Stimulated activated CD4-positive, alpha-beta T cell treated with anti-CD3 and anti-CD28 coated beads, Interleukin-15, amount 100 ng/mL, for 1 hour (primary cell): ENCODE measurements at places on chromosomes 3 and 15.

GRCh38 chr3:185797108-185797881 is 27.5 kb downstream of the IGF2BP2 start:
- DNase-seq = no peak

- peak; percentile 69 for DNase-seq
Measured at GRCh38 chr3:128845778-128846485, 33.5 kb upstream of the ACAD9 start.

DNA sequence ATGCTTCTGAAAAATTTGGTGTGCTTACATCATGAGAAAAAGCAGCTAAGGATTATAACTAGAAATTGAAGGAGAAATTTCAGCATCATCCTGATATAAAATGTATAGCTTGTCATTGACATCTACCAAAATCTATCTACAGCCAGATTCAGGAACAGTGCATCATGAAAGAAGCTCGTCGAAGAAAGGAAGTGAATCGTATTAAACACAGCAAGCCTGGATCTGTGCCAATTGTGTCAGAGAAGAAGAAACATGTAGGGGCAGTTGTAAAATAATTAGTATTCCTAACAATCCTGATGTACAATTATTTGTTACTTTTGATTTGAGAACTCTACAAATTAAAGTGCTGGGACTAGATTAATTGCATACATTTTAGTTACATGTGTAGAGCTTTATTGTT is 37.2 kb downstream of the AP4E1 start:
- no peak for DNase-seq

DNA sequence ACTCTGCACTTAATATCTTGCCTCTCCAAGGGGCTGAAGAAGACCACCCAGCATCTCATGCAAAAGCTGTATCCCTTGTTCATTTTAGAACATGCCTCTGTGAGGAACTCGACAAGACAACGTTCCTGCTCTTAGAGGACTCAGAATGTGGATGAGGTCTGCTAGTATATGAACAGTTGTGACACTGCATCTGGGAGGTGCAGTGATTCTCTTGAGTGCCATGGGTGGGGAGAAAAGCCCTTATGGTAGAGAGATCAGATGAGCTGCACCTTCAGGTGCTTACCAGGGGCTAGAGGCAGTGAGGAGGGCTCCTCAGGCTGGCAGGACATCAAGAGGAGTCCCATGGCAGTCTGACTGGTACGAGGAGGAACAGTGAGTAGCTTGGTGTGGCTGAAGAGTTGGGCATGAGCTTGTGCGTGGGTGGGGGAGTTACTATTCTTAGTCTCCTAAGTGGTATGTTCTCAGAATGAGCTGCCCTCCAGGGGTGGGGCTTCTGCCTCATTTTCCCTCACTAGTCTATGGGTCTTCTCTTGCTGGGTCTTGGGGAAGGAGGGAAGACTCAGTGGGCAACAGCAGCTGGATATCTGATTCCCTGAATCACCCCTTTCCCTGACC is 56.7 kb upstream of the ATP2B2 start:
- no peak for DNase-seq

DNA sequence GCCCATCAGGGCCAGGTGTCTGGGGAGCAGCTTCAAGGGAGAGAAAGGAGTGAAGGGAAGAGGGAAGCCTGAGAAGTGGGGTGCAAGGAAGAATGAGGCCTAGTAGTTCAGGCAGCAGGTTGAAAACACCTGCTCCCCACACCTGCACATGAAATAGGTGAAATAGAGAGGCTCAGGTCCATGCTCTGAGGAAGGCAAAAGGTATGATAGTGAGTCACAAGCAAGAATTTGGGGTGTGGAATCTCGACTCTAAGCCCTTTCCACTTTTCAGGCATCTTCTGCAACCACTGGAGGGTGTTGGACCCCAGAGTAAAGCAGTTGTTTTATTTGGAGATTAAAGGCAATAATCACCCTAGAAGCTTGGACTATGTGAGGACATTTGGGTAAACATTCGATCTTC is 157.5 kb downstream of the CTNNB1 start:
- DNase-seq = no peak

GRCh38 chr3:168085491-168086119 is 10.1 kb downstream of the GOLIM4 start:
- no peak for DNase-seq

- DNase-seq = no peak
Measured at GRCh38 chr3:124092811-124093210, 100.9 kb upstream of the ROPN1 start.

DNA sequence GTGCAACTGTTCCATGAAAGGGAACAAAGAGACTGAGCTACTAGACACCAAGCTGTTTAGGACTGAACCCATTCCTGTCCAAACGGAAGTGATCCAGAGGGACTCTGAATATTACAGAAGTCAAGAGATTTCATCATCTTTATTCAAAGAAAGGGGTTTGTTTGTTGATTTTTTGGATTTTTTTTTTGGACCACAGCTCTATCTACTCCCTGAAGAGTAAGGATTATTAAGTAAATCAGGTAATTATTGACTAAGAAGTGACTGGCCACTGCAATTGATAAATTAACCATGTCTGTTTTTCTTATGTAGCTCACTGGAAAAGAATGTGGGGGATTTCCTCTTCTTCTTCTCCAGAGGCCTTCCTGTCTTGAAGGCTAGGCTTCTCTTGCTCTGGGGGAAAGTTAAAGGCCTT is 146.6 kb upstream of the TPM1 start:
- DNase-seq = no peak

DNA sequence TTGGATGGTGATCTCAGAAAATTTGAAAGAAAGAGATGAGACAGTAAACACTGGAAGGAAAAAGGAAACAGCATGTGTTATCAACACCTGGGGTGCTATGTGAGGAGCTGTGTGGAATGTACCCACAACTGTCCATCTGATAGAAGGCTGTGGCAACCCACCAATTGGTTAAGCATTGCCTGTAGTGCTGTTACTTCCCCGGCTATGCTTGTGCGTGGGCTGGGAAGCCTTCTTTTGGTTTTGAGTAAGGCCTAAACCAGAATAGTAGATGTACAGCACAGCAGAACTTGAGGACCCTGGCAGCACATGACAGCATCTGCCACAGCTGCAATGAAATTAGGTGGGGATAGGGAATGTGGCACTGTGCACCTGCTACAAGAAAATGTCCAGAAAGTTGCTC is 184.5 kb downstream of the FHIT start:
- DNase-seq = no peak

GRCh38 chr15:78696436-78696835 is 55.4 kb upstream of the CHRNB4 start:
- no peak for DNase-seq

DNA sequence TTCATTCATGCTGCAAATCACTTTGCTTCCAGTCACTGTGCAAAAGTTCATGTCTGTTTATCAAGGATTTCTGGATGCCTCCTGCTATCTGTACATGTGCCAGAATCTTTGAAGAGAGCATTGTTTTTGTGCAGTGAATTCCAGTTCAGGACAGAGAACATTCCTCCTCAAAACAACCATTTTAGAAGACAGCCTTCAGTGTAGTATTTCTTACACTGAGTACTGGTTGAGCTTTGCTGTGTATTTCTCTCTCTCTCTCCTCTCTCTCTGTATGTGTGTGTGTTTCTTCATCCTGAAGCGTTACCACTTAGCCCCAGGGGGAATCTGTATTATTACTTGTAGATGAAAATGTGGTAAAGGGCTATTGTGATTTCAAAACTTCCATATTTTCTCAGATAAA is 123.8 kb upstream of the CHL1 start:
- DNase-seq = no peak

GRCh38 chr3:161042023-161042501 is 63.1 kb downstream of the B3GALNT1 start:
- no peak for DNase-seq

GRCh38 chr3:16377847-16378302 is 112.9 kb downstream of the OXNAD1 start:
- DNase-seq = no peak
